ENCODE measurements at places on chromosomes 12 and 14. TPM values are rescaled to one million over a fixed set of nuclear protein-coding genes. Genes with fewer than 3 reads are reported as not detected.
A peak's percentile ranks its signal among the peaks of the same experiment; 100 is the strongest.

Gene CRIP2
- 31.1 TPM for total RNA-seq

Gene KRT71
- not detected for total RNA-seq

DNA sequence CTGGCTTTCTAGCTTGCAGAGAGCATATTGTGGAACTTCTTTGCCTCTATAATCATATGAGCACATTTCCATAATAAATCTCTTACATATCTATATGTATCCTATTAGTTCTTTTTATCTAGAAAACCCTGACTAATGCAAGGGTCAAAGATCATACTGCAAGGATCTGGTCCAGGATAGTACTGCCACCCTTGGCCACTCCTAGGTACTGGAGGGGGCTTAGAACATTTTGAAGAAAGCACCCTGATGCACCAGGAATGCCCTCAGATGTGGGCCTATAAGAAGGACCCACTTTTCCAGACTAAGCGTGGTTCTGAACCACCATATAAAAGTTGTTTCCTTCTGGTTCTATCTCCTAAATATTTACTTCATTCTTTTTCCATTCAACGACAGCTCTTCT is 14.6 kb downstream of the ATXN7L3B start:
- no peaks in the 10 kb centered on the region for H3K36me3 ChIP-seq
- no peak for DNase-seq
- H3K27me3 ChIP-seq, result no peaks in the 10 kb centered on the region
- H3K4me3 ChIP-seq, result no peak overlapping the region

DNA sequence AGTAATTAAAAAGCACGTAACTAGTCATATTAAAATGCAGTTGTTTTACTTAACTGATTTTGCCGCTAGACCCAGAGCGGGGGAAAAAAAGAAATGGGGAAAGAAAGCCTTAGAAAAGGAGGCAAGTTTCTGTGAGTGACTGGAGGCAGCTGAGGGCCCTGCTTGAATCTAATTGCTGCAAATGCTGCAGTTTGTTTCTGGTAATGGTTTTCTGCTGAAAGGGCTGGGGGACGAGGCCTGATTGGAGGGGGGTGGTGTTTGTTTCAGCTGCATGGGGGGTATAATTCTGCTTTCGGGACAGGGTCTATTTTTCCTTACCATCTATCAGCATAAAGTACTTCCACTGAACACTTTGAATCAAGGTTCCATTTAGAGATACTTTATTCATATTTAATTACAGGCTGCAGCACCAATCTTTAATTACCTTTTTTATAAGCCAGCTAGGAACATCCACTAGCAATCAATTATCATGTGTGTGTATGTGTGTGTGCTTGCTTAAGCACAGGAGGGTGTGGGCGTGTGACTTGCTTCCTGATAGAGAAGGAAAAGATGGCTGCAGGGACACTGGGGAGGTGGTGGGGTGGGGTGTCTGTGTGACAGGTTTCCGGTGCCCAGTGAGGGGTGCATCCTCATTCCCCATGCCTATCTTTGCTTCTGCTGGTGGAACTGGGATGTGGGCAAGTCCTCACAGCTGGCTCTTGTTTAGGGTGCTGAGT is 83.4 kb downstream of the ADCK1 start:
- no peaks in the 10 kb centered on the region for H3K4me1 ChIP-seq
- H3K27me3 ChIP-seq, result no peaks in the 10 kb centered on the region
- H3K27ac ChIP-seq, result no peak overlapping the region
- H3K4me3 ChIP-seq, result no peak overlapping the region

DNA sequence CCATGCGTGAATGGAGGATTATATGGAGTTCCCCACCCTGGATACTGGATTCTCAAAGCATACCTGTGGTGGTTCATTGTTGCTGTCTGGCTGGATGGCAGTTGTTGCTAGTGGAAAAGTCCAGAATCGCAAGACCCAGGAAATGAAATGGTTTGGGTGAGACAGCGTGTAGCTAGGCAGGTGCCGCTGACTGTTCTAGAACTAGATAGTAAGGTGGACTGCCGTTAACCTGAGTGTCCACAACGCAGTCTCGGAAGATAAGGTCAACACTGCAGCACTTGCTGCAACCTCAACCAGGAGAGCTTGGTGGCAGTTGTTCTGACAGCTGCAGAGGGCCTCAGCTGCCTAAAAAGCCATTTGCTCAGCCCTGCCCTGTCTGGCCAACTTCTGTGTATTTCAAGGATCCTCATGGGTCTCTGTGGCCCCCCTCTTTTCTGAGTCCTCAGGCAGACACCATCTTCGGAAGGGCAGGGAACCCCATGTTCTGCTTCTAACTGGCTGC is 15.5 kb upstream of the IRF2BPL start:
- H3K27me3 ChIP-seq, result no peaks in the 10 kb centered on the region
- DNase-seq, result no peak
- H3K27ac ChIP-seq, result peak overlapping the region; percentile 87

GRCh38 chr12:21350975-21351374 is 16.3 kb upstream of the SLCO1A2 start:
- H3K4me3 ChIP-seq, result no peak overlapping the region
- no peaks in the 10 kb centered on the region for H3K4me1 ChIP-seq
- no peak for DNase-seq

DNA sequence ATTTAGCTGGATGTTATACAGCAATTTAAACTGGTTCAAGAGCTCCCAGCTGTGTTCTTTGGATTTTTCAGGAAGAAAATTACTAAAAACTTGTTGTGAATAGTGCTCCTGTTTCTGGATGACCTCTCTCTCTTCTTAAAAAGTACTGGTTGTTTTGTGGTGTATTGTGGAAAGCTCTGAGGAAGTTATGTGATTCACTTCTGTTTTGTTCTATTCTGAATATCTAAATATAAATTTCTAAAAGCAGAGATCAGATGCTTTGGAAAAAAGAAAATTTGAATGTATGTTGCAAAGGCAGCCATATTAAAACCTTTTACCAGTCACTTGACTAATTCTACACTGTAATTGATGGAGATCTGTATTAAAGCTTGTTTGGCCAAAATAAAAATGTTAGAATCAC is 3.4 kb upstream of the C3AR1 start:
- H3K36me3 ChIP-seq, result no peaks in the 10 kb centered on the region
- DNase-seq, result no peak
- H3K27ac ChIP-seq, result no peak overlapping the region
- H3K27me3 ChIP-seq, result no peaks in the 10 kb centered on the region
- no peaks in the 10 kb centered on the region for H3K4me1 ChIP-seq

GRCh38 chr12:47995981-47996401 is 8.3 kb downstream of the COL2A1 start:
- H3K4me1 ChIP-seq, result peaks cover 6% of the 10 kb centered on the region
- H3K4me3 ChIP-seq, result no peak overlapping the region
- DNase-seq, result no peak
- no peak overlapping the region for H3K27ac ChIP-seq

DNA sequence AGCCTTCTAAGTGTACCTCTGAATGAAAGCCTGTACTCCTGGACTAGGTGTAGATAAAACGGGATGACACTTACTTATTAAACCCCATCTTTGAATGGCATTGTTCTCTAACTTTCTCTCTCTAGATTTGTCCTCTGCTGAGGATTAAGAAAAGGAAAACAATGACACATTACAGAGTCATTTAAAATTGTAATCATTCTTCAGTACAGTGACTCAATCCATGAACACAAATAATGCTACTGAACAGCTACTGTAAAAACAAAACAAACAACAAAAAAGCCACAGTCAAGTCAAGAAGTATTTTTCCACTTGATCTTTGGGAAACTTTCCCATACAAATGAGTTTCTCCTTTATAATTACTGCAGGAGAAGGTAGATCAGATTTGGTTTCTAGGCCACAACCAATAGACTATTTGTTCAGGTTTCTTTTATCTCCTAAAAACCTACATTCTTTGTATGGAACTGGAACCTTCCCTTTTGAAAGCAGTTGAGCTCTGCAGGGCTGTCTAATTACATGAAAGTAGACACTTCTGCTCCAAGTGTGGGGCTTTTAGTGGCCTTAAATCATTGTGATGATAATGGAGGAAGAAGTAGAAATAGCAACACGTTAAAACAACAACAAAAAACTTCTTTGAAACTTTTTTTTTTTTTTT is 219.1 kb downstream of the ESR2 start:
- H3K27me3 ChIP-seq, result no peaks in the 10 kb centered on the region
- peaks cover 7% of the 10 kb centered on the region for H3K4me1 ChIP-seq
- peaks cover 2% of the 10 kb centered on the region for H3K36me3 ChIP-seq

DNA sequence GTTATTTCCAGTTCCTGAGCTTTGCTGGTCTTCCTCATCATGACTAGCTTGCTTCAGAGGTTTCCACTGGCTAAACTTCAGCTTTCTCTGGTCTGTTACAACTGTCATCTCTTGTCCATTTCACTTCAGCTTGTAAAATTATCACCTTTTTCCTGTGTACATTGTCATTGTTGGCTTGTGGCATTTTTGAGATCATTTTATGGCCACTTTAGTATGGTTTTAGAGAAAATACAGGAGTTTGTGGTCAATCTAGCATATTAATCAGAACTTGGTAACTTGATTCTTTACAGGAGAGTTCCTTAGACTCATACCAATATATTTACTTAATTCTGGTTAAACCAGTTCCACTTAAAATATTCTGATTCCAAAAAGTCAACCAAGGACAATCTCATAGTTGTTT is 235.9 kb upstream of the KITLG start:
- H3K36me3 ChIP-seq, result no peaks in the 10 kb centered on the region
- no peaks in the 10 kb centered on the region for H3K4me1 ChIP-seq
- H3K4me3 ChIP-seq, result no peak overlapping the region
- no peaks in the 10 kb centered on the region for H3K27me3 ChIP-seq
- no peak for DNase-seq
- no peak overlapping the region for H3K27ac ChIP-seq

All from HCT116 (cell line).